ENCODE measurements at places on chromosomes 4 and X.

DNA sequence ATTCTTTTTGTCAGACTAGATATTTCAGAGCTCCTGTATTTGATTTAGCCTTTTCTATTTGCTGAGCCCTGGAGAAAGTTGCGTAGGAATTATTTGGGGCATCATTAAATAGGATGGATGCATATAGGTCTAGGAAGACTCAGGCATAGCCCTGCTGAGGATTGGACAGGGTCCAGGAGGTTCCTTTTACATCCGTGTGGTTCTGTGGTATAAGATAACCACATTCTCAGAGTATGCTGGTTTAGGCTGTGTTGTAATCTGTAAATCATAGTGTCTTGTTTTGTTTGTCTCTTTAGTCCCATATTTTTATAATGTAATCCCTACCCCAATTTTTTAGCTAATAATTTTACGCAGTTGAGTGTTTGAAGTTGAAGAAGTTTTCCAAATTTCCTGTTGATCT, 513.7 kb downstream of the RPA4 start:
- no peak for DNase-seq

DNA sequence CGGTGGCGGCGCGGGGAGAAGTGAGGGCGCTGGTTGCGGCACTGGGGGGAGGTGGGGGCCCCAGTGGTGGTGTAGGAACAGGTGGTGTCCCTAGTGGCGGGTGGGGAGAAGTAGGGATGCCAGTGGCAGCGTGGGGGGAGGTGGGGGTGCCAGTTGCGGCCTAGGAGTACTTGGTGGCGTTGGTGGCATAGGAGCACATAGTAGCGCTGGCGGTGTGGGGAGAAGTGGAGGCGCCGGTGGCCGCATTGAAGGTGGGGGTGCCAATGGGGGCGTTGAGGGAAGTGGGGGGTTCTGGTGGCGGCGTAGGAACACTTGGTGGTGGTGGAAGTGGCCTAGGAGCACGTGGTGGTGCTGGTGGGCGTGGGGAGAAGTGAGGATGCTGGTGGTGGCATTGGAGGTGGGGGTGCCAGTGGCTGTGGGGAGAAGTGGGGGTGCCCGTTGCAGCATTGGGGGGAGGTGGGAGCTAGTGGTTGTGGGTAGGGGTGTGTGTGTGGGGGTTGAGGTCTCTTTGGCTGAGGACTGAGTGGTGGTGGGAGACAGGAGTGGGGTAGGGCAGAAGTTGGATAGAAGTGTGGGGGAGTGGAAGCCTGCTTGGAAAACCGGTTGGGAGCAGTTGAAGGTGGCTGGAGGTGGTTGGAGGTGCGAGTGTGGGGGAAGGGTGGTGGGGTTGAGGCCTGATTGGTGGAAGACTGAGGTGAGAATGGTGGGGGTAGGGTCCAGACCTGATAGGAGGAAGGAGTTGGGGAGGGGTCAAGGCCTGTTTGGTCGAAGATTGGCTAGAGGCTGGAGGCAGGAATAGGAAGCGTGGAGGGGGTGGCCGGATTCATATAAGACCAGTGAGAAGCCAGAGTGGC, 1.1 kb downstream of the GCNA start:
- DNase-seq, result no peak

- DNase-seq, result no peak
Observed at GRCh38 chr4:152828122-152828521, 48.4 kb downstream of the ARFIP1 start.

DNA sequence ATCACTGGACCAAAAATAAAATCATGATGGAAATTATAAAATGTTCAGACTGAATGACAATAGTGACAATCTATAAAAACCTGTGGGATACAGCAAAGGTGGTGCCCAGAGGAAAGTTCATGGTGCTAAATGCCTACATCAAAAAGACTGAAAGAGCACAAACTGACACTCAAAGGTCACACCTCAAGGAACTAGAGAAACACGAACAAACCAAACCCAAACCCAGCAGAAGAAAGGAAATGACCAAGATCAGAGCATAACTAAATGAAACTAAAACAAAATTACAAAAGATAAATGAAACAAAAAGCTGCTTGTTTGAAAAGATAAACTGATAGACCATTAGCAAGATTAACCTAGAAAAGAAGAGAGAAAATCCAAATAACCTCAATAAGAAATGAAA, 78.7 kb downstream of the ANAPC10 start:
- DNase-seq, result no peak

- no peak for DNase-seq
Observed at GRCh38 chrX:131739823-131740222, 195.9 kb downstream of the OR13H1 start.

DNA sequence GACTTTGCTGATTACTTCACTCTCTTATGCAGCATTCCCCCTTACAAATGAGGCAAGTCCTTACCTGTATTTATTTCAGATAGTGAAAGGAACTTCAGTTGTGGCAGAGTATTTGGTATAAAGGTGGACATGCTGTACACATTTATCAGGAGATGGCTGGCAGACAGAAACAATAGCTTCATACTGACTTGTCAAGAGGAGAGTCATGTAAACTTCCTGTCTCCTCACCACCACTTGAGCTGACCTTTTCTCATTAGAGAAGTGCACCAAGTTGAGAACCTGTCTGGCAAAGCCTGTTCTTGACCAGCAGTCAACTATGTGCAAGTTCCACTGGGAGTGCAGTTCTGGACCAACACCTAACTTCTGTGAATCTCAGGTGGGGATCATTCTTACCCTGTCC, 80.8 kb downstream of the LARP1B start:
- DNase-seq, result no peak

GRCh38 chr4:182074810-182075209, 168.4 kb upstream of the TENM3 start:
- no peak for DNase-seq

DNA sequence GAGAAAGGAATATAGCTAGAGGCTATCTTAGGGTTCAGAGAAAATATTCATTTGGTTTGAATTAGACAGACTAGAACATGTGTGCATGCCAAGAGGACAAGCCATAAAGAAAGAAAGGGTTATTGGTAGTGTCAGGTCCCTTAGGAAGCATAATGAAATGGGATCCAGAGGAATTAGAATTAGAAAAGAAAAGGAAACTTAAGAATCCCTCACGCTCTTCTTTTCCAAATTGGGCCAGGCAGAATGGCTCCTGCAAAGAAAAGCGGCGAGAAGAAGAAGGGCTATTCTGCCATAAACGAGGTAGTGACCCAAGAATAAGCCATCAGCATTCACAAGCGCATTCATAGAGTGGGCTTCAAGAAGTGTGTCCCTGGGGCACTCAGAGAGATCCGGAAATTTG, 4.9 kb upstream of the ABCG2 start:
- DNase-seq, result no peak

- no peak for DNase-seq
Observed at GRCh38 chr4:136277741-136278140, 1254.6 kb downstream of the PCDH18 start.

GRCh38 chr4:183840311-183840710, 64.8 kb upstream of the STOX2 start:
- peak; percentile 41 for DNase-seq

- DNase-seq, result no peak
Observed at GRCh38 chrX:2489446-2490445, 11.0 kb downstream of the DHRSX start.
